Hepatocyte (in vitro differentiated cells): ENCODE measurements at places on chromosomes 3 and 15. TPM values are rescaled to one million over a fixed set of nuclear protein-coding genes. Genes with fewer than 3 reads are reported as not detected.

DNA sequence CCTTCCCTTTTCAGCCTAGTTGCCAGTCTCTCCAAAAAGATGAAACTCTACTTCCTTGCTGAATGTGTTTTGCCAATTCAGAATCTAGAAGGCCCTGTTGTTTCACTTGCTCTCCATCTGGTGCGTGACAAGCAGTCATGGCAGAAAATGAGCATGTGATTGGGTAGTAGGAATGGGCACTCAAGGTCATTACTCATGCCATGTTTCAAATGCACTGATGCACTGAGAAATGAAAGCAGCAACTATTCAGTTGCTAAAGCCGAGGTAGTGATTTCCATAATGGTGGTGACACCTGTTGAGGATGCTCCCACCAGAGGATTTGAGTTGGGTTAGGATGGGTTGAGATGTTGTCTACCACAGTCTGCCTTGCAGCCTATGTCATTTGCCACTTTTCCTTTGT is 12.7 kb downstream of the ZBTB38 start:
- no peak for DNase-seq

DNA sequence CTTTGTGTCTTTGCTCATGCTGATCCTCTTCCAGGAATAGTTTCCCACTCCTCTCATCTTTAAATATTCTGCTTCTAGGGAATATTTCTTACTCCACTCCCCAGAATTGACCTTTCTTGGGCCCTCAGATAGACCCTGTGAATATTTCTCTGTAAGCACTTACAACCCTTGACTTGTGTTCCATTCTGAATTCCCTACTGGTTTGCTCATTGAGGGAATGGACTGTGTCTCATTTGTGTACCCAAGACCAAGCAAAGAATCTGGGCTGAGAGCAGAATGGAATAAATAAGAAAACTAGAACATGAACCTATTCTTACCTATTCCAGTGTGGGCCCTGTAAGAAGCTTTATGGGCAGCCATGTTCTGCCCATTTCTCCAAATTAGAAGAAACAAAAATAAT is 72.7 kb upstream of the TSPAN3 start:
- DNase-seq: no peak

PLA1A gene
- 2.9 and 3.3 TPM in 2 replicates for polyA plus RNA-seq

SERINC4 gene
- not detected in 2 replicates for polyA plus RNA-seq

GRCh38 chr3:17070161-17070959 is 185.6 kb downstream of the PLCL2 start:
- no peak for DNase-seq

TRAIP gene
- polyA plus RNA-seq: 3.1 and 6.6 TPM in 2 replicates

- no peak for DNase-seq
Observed at GRCh38 chr3:159583662-159584061, 405.0 kb upstream of the IL12A start.

DNA sequence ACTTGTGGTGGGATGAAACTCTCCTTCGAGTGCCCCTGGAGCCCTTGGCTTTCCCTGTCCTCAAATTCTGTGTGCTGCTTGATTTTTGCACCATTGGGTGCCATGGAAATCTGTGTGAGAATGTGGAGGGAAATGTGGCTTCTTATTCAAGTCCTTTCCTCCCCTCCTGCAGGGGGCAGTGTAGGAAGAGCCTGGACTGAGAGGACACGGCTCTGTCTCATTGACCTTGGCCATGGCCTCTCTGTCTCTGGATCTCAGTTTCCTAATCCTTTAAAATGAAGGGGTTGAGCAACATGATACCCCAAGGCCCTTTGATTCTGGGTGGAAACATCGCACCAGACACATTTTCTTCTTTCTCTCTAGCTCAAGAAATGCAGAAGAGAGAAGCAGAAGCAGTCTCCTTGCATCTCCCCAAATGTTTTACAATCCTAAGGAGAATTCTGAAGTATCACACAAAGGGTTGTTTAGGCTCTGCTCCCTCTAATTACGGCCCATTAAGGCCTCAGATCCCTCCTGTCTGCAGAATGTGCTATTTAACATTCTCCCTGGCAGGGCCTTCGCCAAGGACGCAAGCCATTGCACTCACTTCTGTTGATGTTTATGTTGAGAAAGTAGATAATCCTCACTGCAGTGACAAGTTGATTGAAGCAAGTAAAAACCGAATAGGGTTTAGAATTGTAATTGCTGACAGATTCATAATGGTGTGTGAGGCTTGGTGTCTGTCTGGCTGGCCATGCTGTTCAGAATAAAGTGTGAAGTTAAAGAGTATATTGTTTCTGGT is 169.1 kb downstream of the TPRG1 start:
- DNase-seq: no peak

SERF2 gene
- polyA plus RNA-seq: 2,443 and 2,578 TPM in 2 replicates

GRCh38 chr3:126961191-126961790 is 21.6 kb upstream of the PLXNA1 start:
- no peak for DNase-seq

RGMA gene
- polyA plus RNA-seq: 2.5 and 2.8 TPM in 2 replicates

EOMES gene
- 0.39 TPM in 1 of 2 replicates, not detected in the other for polyA plus RNA-seq

RNU6-1 gene
- not detected in 2 replicates for polyA plus RNA-seq

DNA sequence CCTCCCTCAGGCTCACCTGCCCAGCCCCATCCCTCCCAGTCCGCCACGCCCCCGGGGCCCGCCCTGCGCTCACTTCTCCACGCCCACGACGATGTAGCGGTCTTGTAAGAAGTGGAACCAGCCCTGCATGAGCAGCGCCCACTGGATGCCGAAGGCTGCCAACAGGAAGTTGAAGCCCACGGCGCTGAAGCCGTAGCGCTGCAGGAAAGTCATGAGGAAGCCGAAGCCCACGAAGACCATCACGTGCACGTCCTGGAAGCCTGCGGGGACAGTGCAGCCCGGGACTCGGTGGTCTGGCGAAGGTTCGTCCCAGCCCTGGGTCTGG is 9.7 kb downstream of the RHCG start:
- DNase-seq: no peak

- DNase-seq: no peak
Observed at GRCh38 chr3:126656371-126657134, 1.6 kb upstream of the TXNRD3 start.
